ENCODE measurements at places on chromosomes 3 and 15.
A peak's percentile ranks its signal among the peaks of the same experiment; 100 is the strongest.

- DNase-seq = no peak
Measured at GRCh38 chr15:69562564-69562963, 109.9 kb downstream of the RPLP1 start.

DNA sequence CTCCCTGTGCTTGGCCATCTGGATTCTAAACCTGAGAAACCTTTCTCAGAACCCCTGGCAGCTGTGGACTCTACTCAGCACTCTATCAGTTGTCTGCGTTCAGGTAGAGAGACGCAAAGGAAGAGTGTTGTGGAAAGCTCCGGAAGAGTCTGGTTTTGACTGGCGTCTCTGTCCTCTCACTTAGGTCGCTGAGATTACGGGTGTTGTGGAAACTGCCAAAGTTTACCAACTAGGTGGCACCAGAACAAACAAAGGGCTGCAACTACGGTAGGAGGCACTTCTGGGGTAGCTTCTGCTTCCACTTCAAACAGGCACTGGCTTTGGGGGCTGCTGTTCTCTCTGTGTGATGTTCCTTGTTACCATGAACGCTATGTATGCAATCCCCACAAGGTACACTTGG, 19.2 kb upstream of the ITPKA start:
- DNase-seq = no peak

DNA sequence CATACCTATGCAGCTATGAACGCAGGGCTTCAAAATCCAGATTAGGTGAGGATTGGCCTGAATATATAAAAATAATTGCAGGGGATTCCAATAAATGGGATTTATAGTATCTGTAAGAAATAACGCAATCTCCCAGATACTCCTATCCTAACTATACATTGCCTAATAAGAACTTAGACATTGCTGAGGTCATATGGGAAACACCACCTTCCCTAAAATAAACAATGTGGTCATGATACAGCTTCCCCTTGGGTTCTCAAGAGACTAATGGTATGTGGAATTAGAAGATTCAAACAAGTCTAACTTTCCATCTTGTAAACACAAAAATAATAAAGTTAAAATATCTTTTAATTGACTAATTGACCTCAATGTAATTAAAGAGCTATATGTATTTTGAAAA, 28.2 kb downstream of the UBE3A start:
- no peak for DNase-seq

DNA sequence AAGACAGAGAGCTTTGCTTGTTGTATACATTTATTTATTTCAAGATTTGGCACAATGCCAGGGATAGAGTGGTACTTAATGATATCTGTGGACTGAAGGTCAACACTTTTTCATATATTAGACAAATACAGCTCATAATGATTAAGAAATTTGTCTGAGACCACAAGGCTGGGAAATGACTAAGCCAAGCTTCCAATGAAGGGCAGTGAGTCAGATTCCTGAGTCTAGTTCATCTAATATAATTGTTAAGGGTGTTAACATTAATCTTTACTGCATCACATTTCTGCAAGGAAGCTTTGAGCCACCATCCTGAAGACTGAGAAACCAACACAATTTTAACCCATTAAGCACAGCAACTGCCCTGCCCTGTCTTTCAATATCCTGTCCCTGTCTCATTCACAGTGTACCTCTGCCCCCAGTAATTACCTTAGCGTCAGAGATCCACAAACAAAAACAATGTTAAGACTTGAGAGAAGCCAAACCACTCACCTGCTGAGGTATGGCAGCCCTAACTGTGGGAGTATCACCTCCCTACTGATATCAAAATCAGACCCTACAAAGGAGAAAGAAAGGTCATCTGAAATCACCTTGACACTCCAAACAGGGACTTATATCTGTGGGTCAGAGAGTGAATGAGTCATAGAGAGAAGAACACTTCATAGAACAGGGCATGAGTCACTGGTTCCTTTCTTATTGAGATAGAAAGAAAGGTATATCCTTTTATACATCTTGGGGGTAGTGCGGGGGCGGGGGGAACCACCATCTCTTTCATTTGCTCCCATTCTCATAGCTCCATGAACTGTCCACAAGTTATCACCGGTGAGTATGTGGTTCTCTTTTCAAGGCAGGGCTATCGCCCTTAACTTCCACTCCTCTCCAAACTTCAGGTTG, 74.7 kb downstream of the MAGI1 start:
- DNase-seq = peak; percentile 74

GRCh38 chr3:183428447-183429211, at the start of gene MCF2L2:
MCF2L2 (minus strand) TSS chr3:183428619; CDS start chr3:183427977, 642 bp downstream.
- peak; percentile 86 for DNase-seq

GRCh38 chr3:52456169-52456799, 880 bp downstream of the NISCH start:
- no peak for DNase-seq

GRCh38 chr15:40826423-40827075, 2.0 kb downstream of the PPP1R14D start:
- no peak for DNase-seq

- DNase-seq = no peak
Measured at GRCh38 chr15:51782357-51782896, 31.0 kb downstream of the TMOD2 start.

- no peak for DNase-seq
Measured at GRCh38 chr3:12371525-12372140, 82.8 kb downstream of the PPARG start.

DNA sequence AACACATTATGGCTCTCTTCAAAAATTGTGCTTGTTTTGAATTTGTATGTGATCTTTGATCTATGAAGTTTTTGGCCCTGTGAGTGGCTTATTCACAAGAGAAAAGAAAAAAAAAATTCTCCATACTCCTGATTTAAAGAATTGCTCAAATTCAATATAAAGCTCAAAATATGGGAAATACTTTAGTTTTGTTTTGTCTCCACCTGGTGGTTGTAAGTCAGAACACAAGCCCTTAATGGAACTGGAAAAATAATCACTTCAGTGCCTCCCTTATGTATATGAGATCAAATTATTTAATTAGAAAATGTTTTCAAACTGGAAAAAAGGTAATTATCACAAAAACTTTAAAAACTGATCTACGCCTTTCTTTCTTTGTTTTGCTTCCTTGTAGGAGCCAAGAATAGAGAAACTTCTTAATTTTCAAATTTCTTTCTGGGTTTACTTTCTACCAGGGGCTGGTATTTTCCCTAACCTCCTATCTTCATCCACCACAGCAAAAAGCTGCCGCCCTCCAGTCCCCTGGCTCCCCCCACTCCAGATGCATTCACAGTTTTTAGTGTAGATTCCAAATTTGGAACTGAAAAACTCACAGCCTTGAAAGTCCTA, 50.6 kb downstream of the SERP1 start:
- peak; percentile 53 for DNase-seq

DNA sequence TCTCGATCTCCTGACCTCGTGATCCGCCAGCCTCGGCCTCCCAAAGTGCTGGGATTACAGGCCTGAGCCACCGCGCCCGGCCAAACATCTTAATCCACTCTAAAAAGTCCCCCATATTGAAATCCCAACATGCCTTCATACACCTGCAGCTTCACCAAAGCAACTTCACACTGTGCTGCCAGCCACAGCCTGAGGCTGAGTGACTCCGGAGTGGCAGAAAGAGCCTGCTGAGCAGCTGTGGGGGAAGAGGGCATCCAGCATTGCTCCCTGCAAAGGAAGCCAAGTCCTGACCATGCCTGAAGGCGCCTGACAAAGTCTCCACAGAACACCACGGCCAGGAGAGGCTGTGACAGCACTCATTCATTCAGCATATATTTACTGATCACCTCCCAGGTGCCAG, 21.6 kb upstream of the VGLL4 start:
- DNase-seq = no peak

DNA sequence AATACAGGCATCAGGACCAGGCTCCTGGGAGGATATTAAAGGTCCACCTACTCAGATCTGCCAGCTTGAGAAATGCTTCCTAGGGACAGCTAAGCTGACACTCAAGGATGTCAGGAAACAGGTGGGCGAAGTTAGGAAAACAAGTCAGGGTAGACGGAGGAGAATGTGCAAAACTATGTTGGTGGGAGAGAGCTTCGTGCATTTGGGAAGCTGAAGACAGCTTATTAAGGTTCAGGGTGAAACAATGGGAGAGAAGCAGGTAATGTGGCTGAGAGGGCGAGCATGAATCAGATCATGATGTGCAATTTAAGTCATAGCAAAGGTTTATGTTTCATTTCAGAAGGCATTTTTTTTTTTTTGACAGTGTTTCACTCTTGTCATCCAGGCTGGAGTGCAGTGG, 297.2 kb upstream of the ATP10A start:
- no peak for DNase-seq

GRCh38 chr3:40265181-40265580, 44.3 kb upstream of the EIF1B start:
- no peak for DNase-seq

GRCh38 chr3:103055021-103055520, 620.3 kb downstream of the ZPLD1 start:
- no peak for DNase-seq

GRCh38 chr3:46858456-46858855, 4.8 kb downstream of the MYL3 start:
- DNase-seq = no peak

DNA sequence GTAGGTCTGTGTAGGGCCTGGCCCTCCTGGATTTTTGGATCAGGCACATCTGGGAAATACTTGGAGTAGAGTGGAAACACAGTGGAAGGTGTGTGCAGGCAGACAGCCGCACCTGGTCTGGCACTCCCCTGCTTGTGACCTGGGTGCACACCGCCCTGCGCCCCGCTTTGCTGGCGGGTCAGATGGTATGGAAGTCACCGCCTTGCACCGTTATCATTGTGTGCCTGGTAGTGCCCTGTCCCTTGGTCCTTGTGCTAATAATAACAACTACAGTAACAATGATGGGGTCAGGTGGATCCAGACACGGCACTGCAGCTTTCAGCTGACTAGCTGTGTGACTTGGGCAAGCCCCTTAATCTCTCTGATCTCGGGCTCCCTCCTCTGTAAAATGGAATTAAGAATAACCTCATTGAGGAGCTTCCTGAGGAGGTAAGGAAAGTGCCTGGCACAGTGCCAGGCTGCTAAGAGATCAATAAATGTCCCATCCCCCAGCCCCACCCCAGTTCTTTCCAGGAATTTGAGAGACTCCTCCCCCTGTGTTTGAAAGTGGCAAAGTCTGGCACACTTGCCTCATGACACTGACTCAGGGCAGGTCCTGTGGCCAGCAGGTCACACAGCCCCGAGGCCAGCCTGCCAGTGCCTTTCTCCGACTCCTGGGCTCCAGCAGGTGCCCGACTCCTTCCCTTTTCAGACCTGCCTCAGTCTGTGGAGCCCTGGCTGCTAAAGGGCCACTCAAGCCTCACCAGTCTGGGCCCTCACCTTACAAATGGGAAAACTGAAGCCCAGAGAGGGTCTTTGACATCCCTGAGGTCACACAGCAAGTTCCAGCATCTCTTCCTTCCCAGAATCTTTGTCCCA, 9.8 kb downstream of the ISG20 start:
- no peak for DNase-seq

DNA sequence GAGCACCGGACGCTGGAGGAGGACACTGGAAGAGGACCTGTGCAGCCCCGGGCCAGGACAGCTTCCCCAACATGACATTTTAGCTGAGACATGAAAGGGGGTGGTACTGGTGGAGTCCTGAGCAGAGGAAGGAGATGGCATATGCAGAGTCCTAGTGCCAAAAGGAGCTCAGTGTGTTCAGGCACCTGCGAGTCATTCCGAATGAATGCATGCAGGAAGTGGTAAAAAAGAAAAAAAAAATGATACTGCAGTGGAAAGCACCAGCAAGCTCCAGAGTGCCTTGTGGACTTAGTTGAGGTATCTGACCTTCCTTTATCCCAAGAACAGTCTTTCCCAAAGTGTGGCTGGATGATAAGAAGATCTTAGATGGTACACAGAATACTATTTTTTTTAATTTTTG, 6.6 kb upstream of the ZNF148 start:
- DNase-seq = no peak

DNA sequence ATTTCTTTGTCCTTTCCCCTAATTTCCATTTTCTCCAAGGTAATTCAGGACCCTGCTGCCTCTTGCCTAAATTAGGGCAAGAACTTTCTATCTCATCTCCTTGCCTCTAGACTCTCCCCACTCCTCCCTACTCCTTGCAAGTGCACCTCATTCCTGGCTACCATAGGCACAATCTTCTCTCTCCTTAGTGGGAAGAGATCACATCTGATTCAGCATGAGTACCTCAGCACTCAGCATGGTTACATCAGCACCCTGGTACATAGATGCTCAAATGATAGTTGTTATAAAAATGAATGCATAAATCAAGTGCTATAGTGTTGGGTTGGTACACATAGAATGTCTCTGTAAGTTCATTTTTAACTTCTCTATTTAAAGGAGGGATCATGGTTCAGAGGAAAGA, 313.4 kb upstream of the RASGRP1 start:
- DNase-seq = no peak

DNA sequence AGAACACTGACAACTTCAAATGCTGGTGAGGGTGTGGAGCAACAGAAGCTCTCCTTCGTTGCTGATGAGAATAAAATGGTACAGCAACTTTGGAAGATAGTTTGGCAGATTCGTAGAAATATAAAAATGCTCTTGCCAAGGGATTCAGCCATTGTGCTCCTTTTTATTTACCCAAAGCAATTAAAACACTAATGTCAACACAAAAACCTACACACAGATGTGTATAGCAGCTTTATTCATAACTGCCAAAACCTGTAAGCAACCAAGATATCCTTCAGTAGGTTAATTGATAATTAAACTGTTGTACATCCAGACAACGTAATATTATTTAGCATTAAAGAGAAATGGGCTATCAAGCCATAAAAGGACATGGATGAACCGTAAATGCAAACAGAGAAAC, 37.8 kb upstream of the LSAMP start:
- DNase-seq = no peak

- DNase-seq = no peak
Measured at GRCh38 chr3:125168711-125169393, 43.7 kb downstream of the SLC12A8 start.

DNA sequence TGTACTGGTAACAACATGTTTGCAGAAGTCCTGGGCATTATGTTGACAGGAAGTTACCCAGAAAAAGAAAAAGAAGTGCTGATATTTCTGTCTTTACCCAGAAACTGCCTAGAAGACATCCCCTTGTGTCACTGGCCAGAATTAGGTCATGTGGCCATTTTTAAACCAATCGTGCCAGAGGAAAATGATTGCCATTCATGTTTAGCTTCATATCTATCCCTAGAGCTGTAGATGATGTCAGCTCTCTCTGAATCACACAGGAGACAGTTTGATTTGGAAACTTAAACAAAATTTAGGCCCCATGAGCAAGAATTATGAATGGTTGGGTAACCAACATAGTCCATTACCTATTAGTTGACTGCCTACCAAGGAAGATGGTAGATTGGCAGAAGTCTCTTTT, 8.9 kb upstream of the PLOD2 start:
- DNase-seq = no peak

Data from GM10248 (cell line).